ENCODE measurements at places on chromosomes 1 and 21. TPM values are rescaled to one million over a fixed set of nuclear protein-coding genes. Genes with fewer than 3 reads are reported as not detected.

- no peak overlapping the region for H3K4me3 ChIP-seq
- no peaks in the 10 kb centered on the region for H3K36me3 ChIP-seq
- no peak overlapping the region for H3K27ac ChIP-seq
- no peak for DNase-seq
Measured at GRCh38 chr21:21162786-21163185, 164.6 kb downstream of the NCAM2 start.

GRCh38 chr1:216081445-216081844 lies 341.8 kb downstream of the USH2A start:
- no peak overlapping the region for H3K4me3 ChIP-seq
- no peaks in the 10 kb centered on the region for H3K36me3 ChIP-seq
- no peaks in the 10 kb centered on the region for H3K27me3 ChIP-seq
- H3K27ac ChIP-seq: no peak overlapping the region

Gene PTAFR
- 8.0 TPM for total RNA-seq

GRCh38 chr1:32701951-32702598 lies 495 bp downstream of the SYNC start:
- H3K36me3 ChIP-seq: no peaks in the 10 kb centered on the region
- H3K4me3 ChIP-seq: peak overlapping the region; percentile 60
- H3K27me3 ChIP-seq: no peaks in the 10 kb centered on the region
- peak overlapping the region; percentile 95 for H3K27ac ChIP-seq
- no peaks in the 10 kb centered on the region for H3K4me1 ChIP-seq
- DNase-seq: peak; percentile 74

- no peak for DNase-seq
- H3K36me3 ChIP-seq: no peaks in the 10 kb centered on the region
- H3K4me1 ChIP-seq: peaks cover 27% of the 10 kb centered on the region
- H3K27ac ChIP-seq: peak overlapping the region; percentile 74
- H3K27me3 ChIP-seq: no peaks in the 10 kb centered on the region
Measured at GRCh38 chr1:28927648-28928313, 13.4 kb downstream of the EPB41 start.

Gene SH2D2A
- total RNA-seq: 8.2 TPM

Gene DNALI1
- total RNA-seq: 7.5 TPM

Gene KIF14
- total RNA-seq: 0.28 TPM

DNA sequence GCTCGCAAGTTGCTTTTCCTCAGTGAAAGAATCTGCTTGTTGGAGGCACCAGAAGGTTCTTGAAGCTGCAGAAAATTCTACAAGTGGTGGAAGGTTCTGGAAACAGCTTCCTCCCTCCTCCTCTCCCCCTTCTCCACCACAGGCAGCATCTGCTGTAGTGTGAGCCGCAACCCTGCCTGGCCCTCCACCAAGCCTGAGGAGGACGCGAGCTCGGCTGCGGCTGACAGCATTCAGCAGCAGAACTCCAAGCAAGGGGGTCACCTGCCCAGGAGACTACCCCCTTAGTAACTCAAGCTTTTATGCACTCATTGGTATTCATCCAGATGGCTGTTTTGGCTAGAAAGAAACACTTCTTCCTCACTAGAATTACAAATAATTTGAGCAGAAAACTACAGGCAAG lies 48.8 kb upstream of the CLDN14 start:
- no peaks in the 10 kb centered on the region for H3K4me1 ChIP-seq
- no peak overlapping the region for H3K4me3 ChIP-seq
- no peak overlapping the region for H3K27ac ChIP-seq
- peaks cover 8% of the 10 kb centered on the region for H3K27me3 ChIP-seq
- no peak for DNase-seq
- no peaks in the 10 kb centered on the region for H3K36me3 ChIP-seq

DNA sequence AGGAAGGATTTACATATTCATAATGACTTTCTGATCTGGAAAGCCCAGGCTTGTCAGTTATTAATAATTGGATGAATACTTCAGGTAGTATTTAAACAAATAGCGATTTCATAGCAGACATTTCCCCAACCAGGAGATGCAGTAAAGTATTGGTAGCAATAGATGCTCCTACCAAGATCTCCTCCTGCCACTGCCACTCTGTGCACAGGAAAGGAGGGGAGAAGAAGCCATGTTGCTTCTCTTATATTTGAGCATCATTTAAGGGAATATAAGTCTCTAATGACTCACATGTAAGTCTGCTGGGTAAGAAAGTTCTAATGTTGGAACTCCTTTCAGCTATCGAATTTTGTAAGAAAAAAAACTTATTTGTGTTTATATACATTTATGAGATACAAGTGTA lies 420 bp upstream of the IFI16 start:
- no peaks in the 10 kb centered on the region for H3K36me3 ChIP-seq
- peaks cover 7% of the 10 kb centered on the region for H3K4me1 ChIP-seq
- peak overlapping the region; percentile 79 for H3K27ac ChIP-seq
- peak overlapping the region; percentile 41 for H3K4me3 ChIP-seq

Gene TNFRSF25
- 11.6 TPM for total RNA-seq

DNA sequence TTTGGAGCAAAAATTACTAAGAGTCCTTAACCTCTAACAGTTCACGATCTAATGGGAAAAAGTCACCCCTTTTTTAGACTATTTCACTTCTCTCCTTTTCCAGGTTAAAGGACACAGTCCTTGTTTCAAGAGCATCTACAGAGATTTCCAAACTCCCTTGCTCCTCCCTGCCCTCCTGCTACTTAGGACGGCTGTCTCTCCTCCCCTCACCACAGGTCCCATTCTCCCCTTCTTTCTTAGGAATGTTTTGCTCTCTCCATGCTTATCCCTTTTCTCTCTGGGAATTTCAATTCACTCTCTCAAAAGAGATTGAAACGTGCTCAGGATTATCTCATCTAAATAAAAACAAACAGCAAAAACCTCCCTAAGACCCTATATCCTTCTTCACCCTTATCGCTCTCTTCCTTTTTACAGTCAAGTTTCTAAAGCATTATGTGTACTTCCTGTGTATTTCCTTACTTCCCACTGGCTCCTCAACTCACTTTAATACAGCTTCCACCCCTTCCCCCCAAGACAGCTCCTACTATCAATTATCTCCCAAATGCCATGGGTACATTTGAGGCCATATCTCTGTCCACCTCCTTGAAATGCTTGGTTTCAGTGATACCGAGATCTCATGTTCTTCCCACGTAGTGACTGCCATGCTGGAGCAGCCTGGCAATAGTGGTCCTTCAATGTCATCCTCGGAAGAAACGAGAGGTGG lies 43.2 kb upstream of the ZNF281 start:
- no peak for DNase-seq
- H3K4me3 ChIP-seq: no peak overlapping the region
- H3K36me3 ChIP-seq: no peaks in the 10 kb centered on the region
- no peaks in the 10 kb centered on the region for H3K4me1 ChIP-seq
- no peaks in the 10 kb centered on the region for H3K27me3 ChIP-seq

GRCh38 chr1:228148935-228149405 lies 760 bp upstream of the GJC2 start:
- no peaks in the 10 kb centered on the region for H3K27me3 ChIP-seq
- no peaks in the 10 kb centered on the region for H3K36me3 ChIP-seq
- DNase-seq: no peak
- peak overlapping the region; percentile 93 for H3K27ac ChIP-seq
- no peaks in the 10 kb centered on the region for H3K4me1 ChIP-seq

DNA sequence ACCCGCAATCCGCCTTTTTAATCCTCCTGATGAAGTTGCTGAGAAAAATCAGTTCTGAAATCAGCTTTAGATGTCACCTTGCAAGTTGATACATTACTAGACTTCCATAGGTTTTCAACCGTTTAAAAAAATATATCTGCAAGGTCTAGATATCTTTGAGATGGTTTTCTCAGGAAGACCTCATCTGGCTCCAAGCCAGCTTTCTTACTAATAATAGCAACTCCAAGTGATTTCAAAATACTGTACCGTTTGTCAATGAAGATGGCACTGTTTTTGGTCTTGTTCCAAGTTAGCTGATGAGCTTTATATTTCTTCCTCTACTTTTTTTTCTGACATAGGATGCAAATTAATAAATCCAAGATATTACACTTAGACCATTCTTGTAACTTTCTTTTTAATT lies 40.3 kb downstream of the LRRC8C start:
- H3K4me3 ChIP-seq: no peak overlapping the region
- no peaks in the 10 kb centered on the region for H3K36me3 ChIP-seq
- no peaks in the 10 kb centered on the region for H3K27me3 ChIP-seq
- H3K4me1 ChIP-seq: no peaks in the 10 kb centered on the region

DNA sequence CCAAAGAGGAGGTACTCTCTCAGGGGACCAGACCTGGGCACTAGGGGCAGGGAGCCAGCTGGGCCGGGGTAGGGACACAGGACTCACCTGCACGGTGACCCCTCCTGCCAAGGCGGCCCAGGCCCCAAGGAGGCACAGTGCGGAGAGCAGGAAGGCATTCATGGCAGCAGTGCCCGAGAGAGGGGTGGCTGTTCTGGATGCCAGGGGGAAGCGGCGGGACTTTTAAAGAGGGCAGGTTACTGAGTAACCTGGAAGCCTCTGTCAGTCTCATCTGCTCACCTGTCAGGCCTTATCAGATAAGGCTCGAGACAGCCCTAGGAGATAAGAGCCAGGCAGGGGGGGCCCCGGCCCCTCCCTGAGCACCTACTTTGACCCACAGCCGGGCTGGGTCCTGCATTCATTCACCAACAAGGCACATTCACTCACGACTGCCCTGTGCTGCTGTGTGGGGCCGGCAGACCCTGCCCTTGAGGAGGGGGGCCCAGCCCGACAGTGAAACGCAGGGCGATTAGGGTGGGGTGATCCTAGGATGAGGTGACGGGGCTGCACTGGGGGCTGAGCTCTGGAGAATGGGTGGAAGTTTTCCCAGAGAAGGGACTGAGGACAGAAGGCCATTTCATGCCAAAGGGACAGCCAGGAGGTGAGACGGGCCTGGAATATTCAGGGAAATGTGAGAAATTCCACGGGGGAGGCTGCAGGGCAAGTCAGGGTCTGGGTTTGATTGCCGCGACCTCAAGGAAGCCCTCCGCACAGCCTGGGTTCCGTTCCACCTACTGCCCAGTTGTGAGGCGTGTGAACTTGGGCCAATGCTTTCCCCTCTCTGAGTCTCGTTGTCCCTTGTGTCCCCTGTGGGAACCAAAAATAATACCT lies at the start of gene GUCA2A:
TSS of gene GUCA2A (minus strand) at position 195 of the 870 bp plus-strand sequence. CDS start at position 162, 33 bp downstream.
- H3K4me3 ChIP-seq: no peak within 1 kb of the TSS
- H3K4me1 ChIP-seq: peaks cover 7% of the 10 kb centered on the region
- peak; percentile 48 for DNase-seq
- no peaks in the 10 kb centered on the region for H3K27me3 ChIP-seq

Gene KRTAP13-2
- total RNA-seq: not detected

- peaks cover 7% of the 10 kb centered on the region for H3K36me3 ChIP-seq
- no peaks in the 10 kb centered on the region for H3K27me3 ChIP-seq
- DNase-seq: peak; percentile 83
Measured at GRCh38 chr21:25881524-25882376, 147.0 kb downstream of the GABPA start.

Gene MEX3A
- 0.36 TPM for total RNA-seq

Gene DNASE2B
- 0.99 TPM for total RNA-seq

DNA sequence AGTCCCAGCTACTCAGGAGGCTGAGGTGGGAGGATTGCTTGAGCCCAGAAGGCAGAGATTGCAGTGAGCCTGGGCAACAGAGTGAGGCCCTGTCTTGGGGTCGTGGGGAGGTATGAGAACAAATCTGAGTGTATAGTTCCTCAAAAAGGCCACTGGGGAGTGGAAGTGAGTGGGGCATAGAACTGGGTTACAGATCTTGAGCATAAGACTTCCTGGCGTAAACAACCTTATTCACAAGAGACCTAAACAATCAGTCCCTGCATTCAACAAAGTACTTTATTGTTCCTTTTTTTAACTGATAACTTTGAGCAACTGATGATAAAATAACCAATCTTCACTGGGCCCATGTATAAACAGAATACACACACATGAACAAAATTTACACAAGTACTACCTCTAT lies 72.7 kb upstream of the MUTYH start:
- H3K36me3 ChIP-seq: no peaks in the 10 kb centered on the region
- H3K27me3 ChIP-seq: no peaks in the 10 kb centered on the region
- no peak for DNase-seq
- H3K27ac ChIP-seq: no peak overlapping the region

DNA sequence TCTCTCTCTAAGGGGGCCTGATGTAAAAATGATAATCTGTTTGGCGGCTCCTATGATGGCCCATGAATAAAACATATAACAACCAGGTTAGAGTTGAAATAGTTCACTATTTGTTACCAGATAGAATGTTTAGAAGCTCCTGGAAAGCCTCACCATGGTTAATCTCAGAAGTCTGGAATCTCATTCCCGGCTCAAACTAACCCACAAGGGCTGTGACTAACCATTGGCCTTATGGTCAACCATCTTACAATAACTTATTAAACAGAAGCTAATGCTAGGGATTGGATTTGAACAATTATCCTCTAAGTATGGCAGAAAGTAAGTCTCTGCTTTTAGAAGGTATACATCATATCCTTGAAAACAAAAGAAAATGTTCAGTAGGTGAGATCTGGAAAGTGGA lies 134.1 kb upstream of the ADGRL2 start:
- no peaks in the 10 kb centered on the region for H3K27me3 ChIP-seq
- no peaks in the 10 kb centered on the region for H3K36me3 ChIP-seq
- H3K4me3 ChIP-seq: no peak overlapping the region
- no peak overlapping the region for H3K27ac ChIP-seq

GRCh38 chr21:33967086-33967571 lies 51.5 kb upstream of the ATP5PO start:
- no peak overlapping the region for H3K27ac ChIP-seq
- no peak for DNase-seq
- no peaks in the 10 kb centered on the region for H3K4me1 ChIP-seq
- no peaks in the 10 kb centered on the region for H3K27me3 ChIP-seq

Gene ZMYND12
- total RNA-seq: 0.99 TPM

- H3K27me3 ChIP-seq: no peaks in the 10 kb centered on the region
- H3K4me3 ChIP-seq: no peak overlapping the region
Measured at GRCh38 chr1:24475700-24476099, 26.9 kb upstream of the RCAN3 start.

Gene OR6F1
- not detected for total RNA-seq

Gene UCHL5
- 47.6 TPM for total RNA-seq

Gene CR2
- total RNA-seq: not detected

- no peaks in the 10 kb centered on the region for H3K36me3 ChIP-seq
- DNase-seq: no peak
- H3K4me3 ChIP-seq: no peak overlapping the region
- no peaks in the 10 kb centered on the region for H3K4me1 ChIP-seq
Measured at GRCh38 chr1:2108213-2108876, 58.1 kb downstream of the PRKCZ start.

GRCh38 chr1:15758343-15758931 lies at the start of gene FBLIM1:
Gene FBLIM1, plus strand, starts transcription at chr1:15758795. Its CDS starts 6,189 bp downstream, at chr1:15764984.
- peaks cover 38% of the 10 kb centered on the region for H3K4me1 ChIP-seq
- no peaks in the 10 kb centered on the region for H3K36me3 ChIP-seq
- peak within 1 kb of the TSS; percentile 79 for H3K27ac ChIP-seq
- H3K27me3 ChIP-seq: no peaks in the 10 kb centered on the region
- peak; percentile 74 for DNase-seq

Gene SEC22B
- 25.8 TPM for total RNA-seq

DNA sequence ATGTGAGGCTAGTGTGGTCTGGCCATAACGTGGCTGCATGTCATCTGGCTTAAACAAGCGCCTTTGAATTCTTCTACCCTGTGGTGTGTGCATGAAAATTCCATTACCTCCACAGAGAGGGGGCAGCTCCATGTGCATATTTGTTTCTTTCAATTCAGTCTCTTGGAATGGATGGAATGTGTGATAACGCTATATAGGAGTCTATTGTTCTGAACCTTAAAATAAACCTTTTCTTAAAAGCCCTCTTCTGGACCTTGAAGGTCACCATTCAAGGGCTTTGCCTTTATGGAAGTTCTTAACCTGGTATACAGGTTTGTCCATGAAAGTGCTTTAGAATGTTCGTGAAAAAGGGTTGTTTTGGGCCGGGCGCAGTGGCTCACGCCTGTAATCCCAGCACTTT lies 118.2 kb upstream of the ADGRL2 start:
- H3K27ac ChIP-seq: no peak overlapping the region
- DNase-seq: no peak
- no peaks in the 10 kb centered on the region for H3K27me3 ChIP-seq
- H3K4me1 ChIP-seq: peaks cover 28% of the 10 kb centered on the region
- H3K4me3 ChIP-seq: no peak overlapping the region

Measured in sigmoid colon (tissue), 7 donors.